ENCODE measurements at places on chromosomes 7 and 10.

DNA sequence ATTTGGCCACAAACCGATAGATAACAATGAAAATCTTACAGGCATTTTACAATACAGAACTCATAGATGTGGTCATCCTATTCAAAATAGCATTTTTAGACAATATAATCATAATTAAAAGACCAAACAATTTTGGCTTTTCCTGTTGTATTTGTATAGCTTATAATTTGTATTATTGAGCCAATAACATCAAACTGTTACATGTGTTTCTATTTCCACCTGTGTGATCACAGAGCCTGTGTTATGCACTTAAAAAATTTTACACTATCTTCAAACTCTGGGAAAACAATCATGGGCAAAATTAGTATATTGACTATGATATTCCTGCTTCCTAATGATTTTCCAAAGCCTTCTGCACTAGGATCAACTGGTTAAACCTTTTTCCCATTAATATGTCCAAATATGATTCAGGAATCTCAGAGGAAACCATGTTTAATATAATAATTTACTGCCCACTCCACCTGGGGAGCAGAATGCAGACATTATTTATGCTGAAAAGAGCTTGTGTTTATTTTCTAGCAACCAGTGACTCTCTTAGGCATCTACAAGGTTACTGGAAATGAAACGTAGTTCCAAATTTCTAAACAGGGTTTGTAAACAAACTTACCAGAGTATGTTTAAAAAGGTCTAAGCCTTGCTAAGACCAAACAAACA is 1.7 kb downstream of the RHOBTB1 start:
- no peak for DNase-seq

DNA sequence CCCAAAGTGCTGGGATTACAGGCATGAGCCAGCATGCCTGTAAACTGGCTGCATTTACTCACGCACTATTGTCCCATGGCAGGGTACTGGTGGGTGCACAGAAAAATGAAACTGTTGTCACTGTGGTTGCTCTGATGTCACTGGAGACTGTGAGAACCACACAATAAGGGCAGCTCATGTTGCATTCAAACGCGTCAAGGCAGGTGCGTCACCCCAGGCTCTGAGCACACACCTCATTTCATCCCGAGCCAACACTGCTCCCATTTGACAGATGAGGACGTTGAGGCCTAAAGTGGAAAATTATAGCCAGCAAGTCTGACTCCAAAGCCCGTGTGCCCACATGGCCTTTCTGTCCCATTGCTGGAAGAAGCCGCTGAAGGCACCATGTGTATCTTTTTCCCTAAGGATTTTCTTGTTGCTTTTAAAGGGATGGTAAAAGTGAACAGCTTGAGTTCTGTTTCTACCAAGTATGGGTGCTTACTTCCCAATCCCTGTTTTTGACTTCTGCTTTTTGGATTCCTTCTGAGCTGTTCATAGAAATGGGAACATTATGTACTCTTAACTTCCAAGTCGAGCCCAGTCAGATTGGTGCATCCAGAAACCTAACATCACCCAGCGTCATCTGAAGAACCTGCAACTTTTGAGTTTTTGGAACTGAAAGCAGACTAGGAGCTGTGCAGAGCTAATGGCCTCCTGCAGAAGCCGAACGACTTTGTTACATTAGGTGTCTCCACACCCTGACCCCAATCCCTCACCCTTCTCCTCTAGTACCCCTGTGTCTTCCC is 60.1 kb upstream of the CARD11 start:
- no peak for DNase-seq

GRCh38 chr7:128003167-128003566 is 28.1 kb downstream of the LRRC4 start:
- no peak for DNase-seq

GRCh38 chr10:77386838-77387237 is 250.8 kb downstream of the KCNMA1 start:
- DNase-seq: no peak

- DNase-seq: no peak
These were observed 49.3 kb upstream of the ITPRID1 start for GRCh38 chr7:31464601-31465000.

GRCh38 chr10:15780353-15781135 is 60.8 kb upstream of the ITGA8 start:
- no peak for DNase-seq

DNA sequence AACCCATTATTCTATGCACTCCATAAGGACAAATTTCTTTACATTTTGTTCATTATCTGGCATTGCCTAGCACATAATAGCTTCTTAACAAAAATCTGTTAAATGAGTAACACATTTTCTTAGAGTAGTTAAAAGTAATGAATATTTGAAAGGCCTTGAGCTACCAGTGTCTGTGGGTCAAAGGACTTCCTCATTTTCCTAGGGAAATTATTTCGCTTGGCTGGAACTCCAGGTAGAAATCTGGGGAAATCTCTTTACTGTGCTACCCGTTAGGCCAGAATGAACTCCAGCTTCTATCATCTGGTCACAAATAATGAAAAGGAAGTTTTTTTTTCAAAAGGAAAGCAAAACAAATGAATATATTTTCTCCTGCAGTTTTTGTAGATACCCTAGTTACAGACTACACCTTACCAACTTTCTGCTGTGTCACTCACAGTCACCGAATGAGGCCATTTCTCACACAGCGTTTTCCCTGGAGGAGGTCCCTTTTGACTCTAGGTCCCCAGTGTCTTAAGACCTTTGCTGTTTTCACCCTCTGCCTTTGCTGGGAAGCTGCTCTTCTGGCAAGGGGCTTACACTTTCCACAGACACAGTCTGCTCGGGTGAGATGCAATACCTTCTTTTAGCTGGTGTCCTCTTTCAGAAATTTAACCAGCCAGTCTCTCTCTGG is 1.6 kb downstream of the SAMD9L start:
- no peak for DNase-seq

Measured in NCI-H2171 (cell line).